ENCODE measurements at places on chromosomes 1 and 21. TPM values are rescaled to one million over a fixed set of nuclear protein-coding genes. Genes with fewer than 3 reads are reported as not detected.

Gene LCA5L
- total RNA-seq, result 0.40 TPM

GRCh38 chr1:165632491-165632890 lies 1.5 kb downstream of the MGST3 start:
- no peak for DNase-seq

Gene FCRL2
- not detected for total RNA-seq

DNA sequence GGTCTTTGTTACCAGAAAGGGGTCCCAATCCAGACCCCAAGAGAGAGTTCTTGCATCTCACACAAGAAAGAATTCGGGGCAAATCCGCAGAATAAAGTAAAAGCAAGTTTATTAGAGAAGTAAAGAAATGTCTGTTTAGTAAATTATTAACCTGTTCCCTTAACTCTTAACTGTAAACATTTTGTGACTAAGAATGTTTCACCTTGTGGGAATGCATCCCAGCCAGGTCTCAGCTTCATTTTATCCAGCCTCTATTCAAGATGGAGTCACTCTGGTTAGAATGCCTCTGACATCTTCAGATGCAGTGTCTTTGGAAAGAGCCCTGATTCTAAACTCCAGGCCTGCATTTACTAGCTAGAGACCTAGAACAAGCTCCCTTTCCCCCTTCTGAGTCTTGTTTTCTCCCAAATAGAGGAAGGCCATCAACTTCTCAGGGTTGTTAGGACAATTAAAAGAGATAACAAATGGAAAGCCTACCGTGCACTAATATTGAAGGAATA lies 4.5 kb upstream of the FABP3 start:
- peak; percentile 57 for DNase-seq

DNA sequence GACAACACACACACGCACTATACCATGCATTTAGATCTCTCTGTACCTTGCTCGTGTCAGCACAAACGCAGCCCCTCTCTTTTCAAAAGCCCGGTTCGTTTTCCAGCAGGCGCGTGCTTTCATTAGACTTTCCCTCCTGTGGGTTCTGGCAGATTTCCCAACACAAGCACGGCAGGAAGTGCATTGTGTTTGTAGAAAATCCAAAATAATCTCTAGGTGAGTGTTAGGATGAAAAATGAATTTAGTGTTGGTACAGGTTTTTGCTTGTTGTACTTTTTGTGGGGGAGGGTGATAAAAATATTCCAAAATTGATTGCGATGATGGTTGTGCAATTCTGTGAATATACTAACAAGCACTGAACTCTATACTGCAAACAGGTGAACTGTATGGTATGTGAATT lies 54.1 kb upstream of the POFUT2 start:
- peak; percentile 47 for DNase-seq

- peak; percentile 10 for DNase-seq
Observed at GRCh38 chr1:155379631-155380090, 59.0 kb downstream of the RUSC1 start.

Gene C1orf53
- 10.4 TPM for total RNA-seq

- DNase-seq, result no peak
Observed at GRCh38 chr1:25971066-25971810, 26.6 kb downstream of the PAFAH2 start.

- no peak for DNase-seq
Observed at GRCh38 chr1:161307892-161308638, 1.7 kb downstream of the MPZ start.

Gene SPATA6
- 2.8 TPM for total RNA-seq

DNA sequence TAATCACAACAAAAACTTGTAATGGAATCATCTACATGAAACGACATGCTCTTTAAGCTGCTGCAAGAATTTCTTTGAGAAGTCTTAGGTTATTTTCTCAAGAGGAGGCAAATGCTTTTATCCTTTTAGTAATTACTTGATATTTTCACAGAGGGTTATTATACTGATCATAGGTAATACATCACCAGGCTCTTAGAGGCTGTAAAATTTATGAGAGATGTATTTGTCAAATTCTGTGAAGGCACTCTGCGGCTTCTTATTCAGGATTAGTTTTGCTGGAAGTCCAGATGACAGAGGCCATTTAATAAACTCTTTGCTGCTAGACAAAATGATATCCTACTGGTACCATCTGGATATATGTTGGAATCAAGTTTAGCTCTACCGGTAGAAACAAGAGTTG lies 624.3 kb upstream of the BRINP3 start:
- no peak for DNase-seq

DNA sequence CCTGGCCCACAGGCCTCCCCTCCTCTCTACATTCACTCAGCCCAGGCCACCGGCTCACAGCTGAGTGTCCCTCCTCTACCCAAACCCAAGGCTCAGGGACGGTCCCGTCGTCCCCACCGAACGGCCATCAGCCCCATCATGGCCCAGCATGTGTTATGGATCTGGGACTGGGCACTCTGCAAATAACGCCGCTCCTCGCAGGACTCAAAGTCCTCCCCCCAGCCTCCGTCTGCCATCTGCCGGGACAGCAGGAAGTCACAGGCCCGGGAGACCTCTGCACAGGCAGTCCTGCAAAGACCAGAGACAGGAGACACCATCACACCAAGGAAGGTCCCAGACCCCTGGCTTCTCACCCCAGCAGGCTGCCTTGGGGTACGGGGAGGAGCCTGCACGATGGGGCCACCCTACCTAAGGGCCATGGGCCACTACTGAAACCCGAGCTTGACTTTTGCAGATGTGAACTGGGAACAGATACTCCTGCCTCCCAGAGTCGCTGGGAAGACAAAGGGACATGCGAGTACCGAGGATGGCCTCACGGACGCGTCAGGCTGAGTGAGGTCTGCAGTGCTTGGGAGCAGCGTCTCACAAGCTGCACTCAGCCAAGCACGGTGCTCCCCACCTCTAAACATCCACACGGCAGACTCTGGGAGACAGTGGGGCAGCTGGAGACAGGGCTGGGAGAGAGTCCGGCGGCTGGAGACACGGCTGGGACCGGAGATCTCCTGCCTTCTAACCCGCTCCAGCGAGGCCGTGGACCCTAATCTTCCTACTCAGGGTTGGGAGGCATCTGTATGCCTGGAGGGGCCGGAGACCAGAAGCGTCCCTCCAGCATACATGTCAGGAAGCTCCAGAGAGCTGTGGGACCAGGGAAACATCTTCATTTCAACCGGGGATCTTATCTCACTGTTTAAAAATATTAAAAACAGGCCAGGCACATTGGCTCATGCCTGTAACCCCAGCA lies 10.4 kb upstream of the SPATC1L start:
- DNase-seq, result no peak

DNA sequence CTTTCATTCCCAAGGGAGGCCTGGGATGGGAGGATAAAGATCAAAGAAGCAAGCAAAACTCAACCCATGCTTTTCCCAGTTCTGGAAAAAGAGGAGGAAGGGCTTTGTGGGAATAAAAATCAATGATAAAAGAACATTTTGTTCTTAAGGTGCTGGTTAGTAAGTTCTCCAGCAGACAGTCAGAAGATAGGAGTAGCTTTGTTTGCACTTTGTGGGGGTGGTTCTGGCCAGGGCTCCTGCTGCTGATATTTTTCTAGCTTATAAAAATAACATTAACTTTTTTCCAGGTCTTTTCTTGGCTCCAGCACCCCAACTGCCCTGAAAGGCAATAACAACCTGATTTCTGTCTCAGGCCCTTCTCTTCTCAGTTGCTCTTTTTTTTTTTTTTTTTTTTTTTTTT lies 220.0 kb downstream of the FGGY start:
- DNase-seq, result no peak

GRCh38 chr1:221164951-221165838 lies 286.0 kb downstream of the HLX start:
- DNase-seq, result no peak

DNA sequence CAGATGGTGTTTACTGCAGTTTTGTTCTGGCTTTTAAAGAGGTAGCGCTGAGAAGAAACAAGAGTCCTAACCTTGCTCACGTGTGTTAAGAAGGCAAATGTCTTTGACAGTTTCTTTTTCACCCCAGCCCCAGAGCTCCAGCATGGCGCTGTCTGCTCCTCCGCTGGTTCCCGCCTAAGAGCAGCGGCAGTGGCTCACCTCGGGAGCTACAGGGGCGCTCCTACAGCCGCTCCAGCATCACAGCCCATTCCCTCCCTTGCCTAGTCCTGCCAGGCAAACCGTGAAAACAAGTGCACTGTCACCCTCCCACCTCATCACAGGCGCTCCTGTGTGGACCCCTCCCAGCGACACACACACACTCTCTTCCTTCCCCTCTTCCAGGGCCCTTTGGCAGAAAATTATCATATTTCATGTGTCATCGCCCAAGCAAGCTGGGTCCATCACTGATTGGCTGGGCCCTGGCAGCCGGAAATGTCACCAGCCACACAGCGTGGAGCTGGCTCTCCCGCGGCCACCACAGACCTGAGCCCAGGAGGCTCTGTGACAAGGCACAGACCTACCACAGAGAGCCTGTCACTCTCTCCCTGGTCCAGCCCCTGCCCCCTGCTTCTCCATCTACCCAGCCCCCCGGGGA lies 1.2 kb upstream of the HIVEP3 start:
- DNase-seq, result no peak

DNA sequence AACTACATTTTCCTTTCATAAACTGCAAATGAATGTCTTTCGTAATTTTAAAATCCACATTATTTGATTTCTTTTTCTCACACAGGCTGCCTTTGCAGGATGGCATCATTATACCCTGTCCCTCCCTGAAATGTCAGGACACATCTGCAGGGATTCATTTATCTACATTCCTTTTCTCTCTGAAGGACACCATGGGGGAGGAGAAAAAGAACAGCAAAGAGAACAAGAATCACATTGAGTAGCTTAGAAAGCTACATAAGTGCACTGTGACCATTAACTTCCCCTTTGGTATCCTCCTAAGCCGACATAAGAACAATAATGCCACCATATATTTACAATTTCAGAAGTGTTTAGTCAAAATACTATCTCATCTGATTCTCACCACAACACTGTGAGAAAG lies 129.5 kb downstream of the PIGK start:
- no peak for DNase-seq

Gene HMCN1
- 0.66 TPM for total RNA-seq

- DNase-seq, result peak; percentile 30
Observed at GRCh38 chr1:94130851-94131595, 10.1 kb upstream of the ABCA4 start.

- peak; percentile 68 for DNase-seq
Observed at GRCh38 chr1:160206421-160207117, 1.4 kb downstream of the PEA15 start.

Gene PAPPA2
- total RNA-seq, result not detected

Gene OR10R2
- not detected for total RNA-seq

- DNase-seq, result no peak
Observed at GRCh38 chr1:167612587-167613385, 17.2 kb upstream of the RCSD1 start.

- DNase-seq, result peak; percentile 73
Observed at GRCh38 chr1:2049225-2049717, 940 bp upstream of the PRKCZ start.

Gene ZNF695
- total RNA-seq, result 15.8 TPM

Data from PC-3 (cell line).